Stimulated activated CD8-positive, alpha-beta memory T cell treated with anti-CD3 and anti-CD28 coated beads, Interleukin-7, amount 100 ng/mL, for 4 hours (primary cell): ENCODE measurements at places on chromosomes 6 and 20.

GRCh38 chr6:142902636-142903053, 42.3 kb downstream of the HIVEP2 start:
- peak; percentile 55 for DNase-seq

- no peak for DNase-seq
Measured at GRCh38 chr6:153121311-153121710, 9.8 kb downstream of the RGS17 start.

GRCh38 chr6:158711264-158711663, 61.4 kb downstream of the SYTL3 start:
- DNase-seq, result no peak

DNA sequence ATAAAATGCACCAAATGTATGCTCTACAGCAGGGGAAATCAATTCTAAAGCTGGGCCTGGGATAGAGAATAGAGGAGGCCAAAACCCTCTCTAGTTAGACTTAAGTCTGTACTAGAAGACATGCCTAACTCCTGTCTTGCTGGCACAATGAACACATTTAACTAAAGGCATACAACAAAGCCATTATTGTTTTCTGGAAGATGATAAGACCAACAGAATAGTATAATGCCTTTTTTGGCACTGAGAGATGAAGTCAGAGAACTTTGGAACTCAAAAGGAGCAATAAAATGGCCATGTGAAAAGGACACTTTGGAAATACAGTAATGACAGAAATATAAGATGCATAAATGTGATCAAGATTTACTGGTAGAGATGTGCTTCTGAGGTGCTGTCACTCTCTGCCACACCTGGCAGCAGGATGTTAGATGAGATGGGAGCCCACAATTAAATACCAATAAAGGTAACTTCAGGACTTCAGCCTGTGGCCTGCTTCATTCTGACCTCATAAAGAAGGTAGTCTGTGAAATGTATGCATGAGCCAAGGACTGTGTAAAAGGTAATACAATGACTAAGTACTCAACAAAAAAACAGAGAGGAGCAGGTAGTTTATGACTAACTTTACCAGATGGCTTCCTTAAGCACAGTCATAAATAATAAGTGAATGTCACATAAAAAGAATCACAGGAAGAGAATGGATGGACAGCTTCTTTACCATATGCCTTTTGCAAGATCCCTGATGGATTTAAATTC, 333.4 kb downstream of the BCKDHB start:
- no peak for DNase-seq

DNA sequence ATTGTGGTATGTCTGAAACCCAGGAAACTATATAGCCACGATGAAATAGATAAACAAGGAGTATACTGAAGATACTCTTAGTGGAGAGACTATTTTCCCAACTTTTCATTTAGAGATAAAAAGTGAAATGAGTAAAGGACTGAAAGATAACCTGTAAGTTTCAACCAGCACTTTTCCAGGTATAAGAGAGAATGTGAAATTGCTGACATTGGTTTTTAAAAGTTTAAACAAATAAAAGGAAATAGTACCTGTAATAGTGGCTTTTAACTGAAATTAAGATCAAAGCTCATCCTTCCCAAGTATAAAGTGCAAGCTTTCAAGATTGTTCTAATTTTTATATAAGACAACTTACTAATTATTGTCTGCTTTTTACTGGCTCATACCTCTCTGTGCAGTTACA, 130.2 kb upstream of the CCN2 start:
- no peak for DNase-seq

DNA sequence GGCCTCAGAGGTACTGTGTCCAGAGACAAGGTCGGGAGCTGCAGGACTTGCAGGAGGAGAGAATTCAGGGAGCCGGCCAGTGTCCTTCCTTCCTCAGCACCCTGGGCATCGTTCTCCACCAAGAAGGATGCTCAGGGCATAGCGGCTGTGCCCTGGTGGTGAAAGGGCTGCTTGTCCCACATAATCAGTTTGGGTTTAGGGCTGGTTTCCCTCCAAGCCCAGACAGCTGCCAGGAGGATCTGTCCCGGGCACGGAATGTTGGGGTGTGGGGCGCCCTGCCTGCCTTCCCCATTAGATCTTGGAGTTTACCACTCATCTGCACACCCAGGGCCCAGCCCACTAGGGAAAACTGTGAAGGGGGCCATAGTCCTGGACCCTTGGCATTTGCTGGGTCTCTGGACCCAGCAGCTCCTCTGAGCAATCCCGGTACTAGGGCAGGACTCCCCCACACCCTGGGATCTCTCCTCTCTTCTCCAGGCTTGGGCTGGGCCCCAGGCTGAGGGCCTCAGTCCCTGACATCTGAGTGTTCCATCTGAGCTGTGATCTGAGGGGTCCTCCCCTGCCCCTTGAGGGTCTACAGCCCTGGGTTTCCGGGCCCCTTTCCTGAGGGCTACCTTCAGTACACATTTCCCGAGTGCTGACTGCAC, 18.6 kb upstream of the SPDEF start:
- no peak for DNase-seq

DNA sequence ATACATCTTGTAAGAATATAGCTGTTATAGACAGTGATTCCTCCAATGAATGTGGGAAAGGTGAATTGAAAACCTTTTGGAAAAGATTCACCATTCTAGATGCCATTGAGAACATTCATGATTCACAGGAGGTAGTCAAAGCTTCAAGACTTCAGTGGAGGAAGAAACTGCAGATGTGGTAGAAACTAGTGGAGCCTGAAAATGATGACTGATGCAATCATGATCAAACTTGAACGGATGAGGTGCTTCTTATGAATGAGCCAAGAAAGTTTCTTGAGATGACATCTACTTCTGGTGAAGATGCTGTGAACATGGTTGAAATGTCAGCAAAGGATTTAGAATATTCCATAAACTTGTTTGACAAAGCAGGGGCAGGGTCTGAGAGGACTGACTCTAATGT, 66.7 kb upstream of the C6orf118 start:
- no peak for DNase-seq

GRCh38 chr6:13365320-13365719, 37.0 kb upstream of the TBC1D7 start:
- DNase-seq, result no peak

GRCh38 chr6:152207915-152208714, 400.6 kb downstream of the ESR1 start:
- DNase-seq, result no peak

GRCh38 chr6:139728876-139729427, 354.5 kb upstream of the CITED2 start:
- DNase-seq, result no peak

- no peak for DNase-seq
Measured at GRCh38 chr6:43014434-43014909, 423 bp downstream of the KLHDC3 start.

- DNase-seq, result no peak
Measured at GRCh38 chr6:39342692-39343395, 20.3 kb upstream of the KCNK16 start.

DNA sequence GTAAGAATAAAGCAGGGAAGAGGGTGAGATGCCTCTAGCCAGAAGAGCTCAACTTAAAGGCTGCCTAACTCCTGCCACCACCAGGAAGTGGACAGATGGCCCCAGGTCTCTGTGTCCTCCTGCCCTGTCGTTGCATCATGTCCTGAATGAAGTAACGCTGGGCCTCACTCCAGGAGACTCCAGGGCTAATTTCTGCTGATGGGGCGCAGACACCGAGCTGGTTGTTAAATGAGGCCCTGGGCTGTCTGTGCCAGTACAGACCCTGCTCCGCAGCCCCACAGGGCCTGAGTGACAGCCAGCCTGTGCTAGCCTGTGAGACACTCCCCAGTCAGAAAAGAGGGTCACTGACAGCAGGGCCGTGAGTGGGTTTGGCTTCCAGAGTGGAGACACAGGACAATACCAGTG, 6.5 kb downstream of the IP6K3 start:
- DNase-seq, result no peak

GRCh38 chr6:12009180-12009685, 2.9 kb upstream of the HIVEP1 start:
- DNase-seq, result no peak
